ENCODE measurements at places on chromosomes 12 and 14.

- DNase-seq, result no peak
Measured at GRCh38 chr14:50944647-50945413, 547 bp upstream of the PYGL start.

- DNase-seq, result no peak
Measured at GRCh38 chr14:89089330-89089729, 264.9 kb downstream of the TTC8 start.

GRCh38 chr12:125399489-125399888, 334.3 kb downstream of the AACS start:
- DNase-seq, result no peak

GRCh38 chr12:4268329-4269181, 5.0 kb upstream of the CCND2 start:
- DNase-seq, result no peak

DNA sequence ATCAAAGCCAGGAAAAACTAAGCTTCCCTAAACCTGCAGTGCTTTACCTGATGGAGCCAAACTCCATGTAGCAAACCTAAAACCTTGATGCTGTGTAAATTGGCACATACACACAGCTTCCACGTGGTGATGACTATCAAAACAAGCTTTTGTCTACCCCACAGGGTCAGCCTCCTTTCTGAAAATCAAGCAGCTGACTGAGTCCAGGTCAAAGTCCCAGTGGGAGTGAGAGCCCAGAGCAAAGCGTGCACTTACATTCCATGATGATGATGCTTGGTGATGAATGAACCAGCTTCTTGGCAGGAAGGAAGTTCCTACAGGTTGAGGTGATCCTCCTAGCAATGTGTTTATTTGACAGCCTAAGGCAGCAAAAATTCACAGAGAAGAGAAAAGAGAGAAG, 630.0 kb upstream of the TBX3 start:
- no peak for DNase-seq

GRCh38 chr12:70321191-70321590, 44.9 kb upstream of the KCNMB4 start:
- no peak for DNase-seq

DNA sequence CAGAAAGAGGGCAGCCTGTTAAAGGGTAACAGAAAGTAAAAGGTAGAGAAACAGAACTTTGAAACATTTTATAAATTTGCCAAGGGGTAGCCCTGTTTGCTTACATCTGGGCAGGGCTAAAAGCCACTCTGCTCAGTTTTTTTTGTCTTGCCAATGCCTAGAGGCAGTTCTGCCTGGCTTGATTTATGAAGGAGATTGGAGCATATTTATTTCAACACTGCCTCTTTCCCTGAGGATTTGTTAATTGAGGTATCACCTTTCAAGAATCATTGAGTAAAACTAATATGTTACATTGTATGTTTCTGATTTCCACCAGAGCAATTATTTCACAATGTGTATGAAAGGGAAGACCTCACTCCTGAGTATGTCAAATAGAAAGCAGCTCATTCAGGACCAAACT, 160.8 kb downstream of the GXYLT1 start:
- DNase-seq, result no peak

GRCh38 chr12:115672086-115672485, 605.4 kb downstream of the MED13L start:
- DNase-seq, result no peak

DNA sequence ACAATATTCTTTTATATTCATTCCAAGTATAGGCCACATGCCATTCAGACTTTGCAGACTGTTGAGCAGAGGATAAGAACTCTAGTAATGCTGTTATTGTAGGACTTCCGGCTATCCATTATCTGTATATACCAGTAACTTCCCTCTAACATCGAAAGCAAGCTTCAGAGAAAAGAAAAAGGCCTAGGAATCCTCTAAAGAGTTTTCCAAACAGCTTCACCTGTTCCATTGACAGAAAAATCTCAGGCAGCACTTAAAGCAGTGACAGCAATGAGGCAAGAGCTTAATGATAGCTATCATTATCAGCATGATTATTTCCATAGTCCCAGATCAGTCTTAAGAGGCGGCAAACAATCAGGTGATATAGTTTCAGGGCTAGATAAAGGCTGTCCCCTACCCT, 1.8 kb downstream of the CPNE8 start:
- no peak for DNase-seq

DNA sequence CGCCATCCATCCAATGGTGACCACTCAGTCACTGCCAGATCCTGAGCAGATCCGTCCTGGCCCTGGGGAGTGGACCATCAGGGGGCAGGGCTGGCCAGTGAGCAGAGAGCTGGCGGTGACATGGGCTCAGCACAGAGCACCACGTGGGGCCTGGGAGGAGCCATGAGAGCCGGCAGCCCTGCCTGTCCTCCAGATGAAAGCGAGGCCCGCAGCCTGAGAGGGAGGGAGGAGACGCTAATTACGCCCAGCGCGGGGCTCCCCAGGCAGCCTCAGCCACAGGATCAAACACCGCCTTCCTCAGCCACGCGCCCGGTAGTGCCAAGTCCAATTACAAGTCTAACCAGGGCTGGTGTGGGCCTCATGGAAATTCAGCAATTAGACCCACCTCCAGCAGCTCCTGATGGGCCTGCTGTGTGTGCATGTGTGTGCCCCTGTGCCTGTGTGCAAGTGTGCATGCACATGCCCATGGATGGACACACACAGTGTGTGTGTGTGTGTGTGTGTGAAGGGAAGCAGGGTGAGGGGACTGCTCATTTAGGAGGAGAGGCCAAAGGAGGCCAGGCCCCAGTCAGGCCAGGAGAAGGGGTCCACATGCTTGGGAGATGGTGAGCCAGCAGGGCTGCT, 68.0 kb downstream of the KIF26A start:
- DNase-seq, result no peak

DNA sequence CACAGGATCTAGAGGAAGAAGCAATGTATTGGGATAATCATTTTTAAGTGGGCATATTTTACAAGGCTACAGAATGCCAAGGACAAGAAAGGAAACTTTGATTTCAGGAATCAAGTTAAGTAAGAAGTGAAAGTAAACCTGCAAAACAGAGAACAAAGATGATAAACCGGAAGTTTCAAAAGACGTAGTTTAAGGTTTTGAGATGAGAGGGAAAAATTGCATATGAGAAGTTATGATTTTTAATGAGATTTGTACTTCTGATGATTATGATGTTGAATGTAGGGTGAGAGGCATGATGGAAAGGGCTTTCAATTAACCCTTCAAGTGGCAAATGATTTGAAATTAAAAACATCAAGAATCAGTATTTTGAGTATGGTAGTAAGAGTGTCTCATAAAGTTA, 134.9 kb downstream of the CAPZA3 start:
- DNase-seq, result no peak

- DNase-seq, result no peak
Measured at GRCh38 chr14:74524076-74524811, 30.7 kb downstream of the ISCA2 start.

DNA sequence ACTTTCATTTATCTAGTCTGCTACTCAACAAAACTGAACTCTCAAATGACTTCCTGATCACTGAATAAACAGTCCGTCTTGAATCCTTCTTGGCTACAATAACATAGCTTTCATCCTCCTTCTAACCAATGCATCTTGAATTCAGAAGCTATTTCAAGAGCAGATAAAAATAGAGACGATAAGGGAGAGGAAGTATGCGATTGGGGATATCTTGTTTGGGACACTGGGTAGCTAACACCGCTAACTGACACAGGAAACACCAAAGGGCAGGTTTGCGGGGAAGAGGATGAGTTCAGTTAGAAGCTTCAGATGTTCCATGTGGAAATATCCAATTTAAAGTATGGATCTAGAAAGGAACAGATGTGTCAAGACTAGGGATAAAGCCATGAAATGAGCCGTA, 102.5 kb downstream of the SLC41A2 start:
- DNase-seq, result no peak

- no peak for DNase-seq
Measured at GRCh38 chr12:33724867-33725266, 285.2 kb upstream of the SYT10 start.

- DNase-seq, result no peak
Measured at GRCh38 chr12:118035190-118036041, 18.9 kb downstream of the RFC5 start.

DNA sequence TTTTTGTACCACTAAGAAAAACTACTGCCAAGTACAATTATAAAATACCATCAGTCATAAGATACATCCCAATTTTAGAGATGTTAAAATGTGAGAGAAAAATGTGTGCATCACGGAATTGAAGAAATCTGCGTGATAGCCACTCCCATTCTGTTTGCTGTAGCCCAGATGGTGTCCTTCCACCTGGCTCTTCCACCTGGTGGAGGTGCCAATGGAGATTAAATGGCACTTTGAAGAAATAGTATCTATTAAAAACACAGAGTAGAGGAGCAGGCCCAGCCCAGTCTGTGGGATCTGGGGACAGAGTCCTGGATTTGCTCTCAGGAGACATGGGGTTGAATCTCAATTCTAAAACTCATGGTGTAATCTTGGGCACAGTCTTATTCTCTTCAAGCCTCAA, 35.5 kb downstream of the TSPAN11 start:
- DNase-seq, result no peak

DNA sequence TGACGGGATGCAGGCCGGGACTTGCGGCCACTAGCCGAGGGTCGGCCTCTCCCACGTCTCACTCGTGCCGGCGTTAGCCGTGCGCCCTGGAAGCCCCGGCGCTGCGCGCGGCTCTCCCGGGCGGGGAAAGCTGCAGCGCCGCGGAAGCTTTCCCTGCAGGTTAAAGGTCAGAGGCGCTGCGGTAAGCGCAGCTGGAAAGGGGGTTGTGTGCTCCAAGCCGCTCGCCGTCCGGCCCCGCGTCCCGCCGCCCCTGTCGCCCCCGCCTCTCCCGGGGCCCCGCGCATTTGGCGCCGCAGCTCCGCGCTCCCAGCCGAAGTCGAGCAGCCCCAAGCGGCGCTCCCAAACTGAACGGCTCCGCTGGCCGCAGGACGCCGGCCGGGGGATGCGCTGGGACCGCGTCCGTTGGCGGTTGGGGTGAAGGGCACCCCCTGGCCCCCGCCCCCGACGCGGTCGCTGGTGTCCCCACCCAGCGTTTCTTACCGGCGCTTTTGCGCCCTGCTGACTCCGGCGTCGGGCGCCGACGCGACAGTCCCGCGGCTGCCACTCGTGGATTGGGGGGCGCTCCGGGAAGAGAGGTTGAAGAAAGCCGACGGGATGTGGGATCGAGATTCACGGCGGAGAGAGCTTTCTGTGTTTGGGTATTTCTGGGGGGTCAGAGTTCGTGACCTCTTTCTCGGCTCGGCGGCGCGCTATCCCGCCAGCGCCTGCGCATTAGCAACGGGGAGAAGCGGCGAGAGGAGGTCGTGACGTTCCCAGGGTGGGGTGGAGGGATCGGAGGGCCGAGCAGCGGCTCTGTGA, at the start of gene NR2C1:
Gene NR2C1 (minus strand): TSS at position 719 of the 798 bp plus-strand sequence. CDS start 6,234 bp downstream, outside the sequence.
- DNase-seq, result peak; percentile 92

DNA sequence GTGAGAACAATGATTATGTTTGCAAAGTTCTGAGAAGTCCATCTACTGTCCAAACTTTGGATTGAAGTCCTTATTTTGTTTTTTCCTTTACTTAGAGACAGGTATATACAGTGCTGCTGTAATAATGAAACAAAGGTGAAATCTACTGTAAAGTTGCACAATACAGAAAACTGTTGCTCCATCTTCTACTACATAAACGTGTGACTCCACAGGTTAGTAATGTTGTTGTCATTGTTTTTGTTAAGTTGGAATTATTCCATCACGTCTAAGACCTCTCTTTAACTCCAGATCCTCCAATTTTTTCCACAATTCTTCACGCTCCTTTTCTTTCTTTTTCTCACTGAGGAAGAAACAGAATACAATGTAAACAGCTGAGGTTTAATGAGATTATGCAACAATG, 57.0 kb upstream of the GPHB5 start:
- DNase-seq, result no peak

GRCh38 chr12:120249266-120249874, 16.2 kb downstream of the PXN start:
- DNase-seq, result no peak

DNA sequence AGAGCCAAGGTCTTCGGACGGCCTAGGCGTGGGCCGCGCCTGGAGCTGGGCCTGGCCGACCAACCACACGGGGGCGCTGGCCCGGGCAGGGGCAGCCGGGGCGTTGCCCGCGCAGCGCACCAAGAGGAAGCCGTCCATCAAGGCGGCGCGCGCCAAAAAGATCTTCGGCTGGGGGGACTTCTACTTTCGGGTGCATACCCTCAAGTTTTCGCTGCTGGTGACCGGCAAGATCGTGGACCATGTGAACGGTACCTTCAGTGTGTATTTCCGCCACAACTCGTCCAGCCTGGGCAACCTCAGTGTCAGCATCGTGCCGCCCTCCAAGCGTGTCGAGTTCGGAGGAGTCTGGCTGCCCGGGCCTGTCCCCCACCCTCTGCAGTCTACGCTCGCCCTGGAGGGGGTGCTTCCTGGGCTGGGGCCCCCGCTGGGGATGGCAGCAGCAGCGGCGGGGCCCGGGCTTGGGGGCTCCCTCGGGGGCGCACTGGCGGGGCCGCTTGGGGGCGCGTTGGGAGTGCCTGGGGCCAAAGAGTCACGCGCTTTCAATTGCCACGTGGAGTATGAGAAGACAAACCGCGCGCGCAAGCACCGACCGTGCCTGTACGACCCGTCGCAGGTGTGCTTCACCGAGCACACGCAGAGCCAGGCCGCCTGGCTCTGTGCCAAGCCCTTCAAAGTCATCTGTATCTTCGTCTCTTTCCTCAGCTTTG, 4.4 kb upstream of the SHMT2 start:
- no peak for DNase-seq

GRCh38 chr14:46747001-46747652, 95.5 kb upstream of the RPL10L start:
- DNase-seq, result no peak

GRCh38 chr12:6200256-6201212, at the start of gene CD9:
Gene CD9, plus strand, starts transcription at chr12:6200400. Its CDS starts 100 bp downstream, at chr12:6200500.
- DNase-seq, result no peak

DNA sequence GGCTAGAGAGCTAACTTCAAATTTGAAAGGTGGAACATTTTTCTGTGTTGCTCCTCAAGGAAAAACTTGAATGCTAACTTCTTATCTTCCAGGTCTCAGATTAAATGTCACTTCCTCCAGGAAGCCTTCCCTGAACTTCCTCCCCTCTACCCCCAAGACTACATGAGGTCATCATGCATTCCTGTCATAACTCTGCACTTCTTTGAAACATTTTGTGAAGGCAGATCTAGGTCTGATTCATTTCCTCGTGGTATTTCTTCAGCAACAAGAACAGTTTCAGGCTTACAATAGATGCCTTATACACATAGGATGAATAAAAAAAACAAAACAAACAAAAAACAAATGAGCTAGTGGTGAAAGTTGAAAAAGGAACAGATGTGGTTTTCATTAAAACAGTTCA, 97.1 kb upstream of the SRRM4 start:
- no peak for DNase-seq

- DNase-seq, result no peak
Measured at GRCh38 chr14:20624495-20625070, 16.9 kb downstream of the OR6S1 start.

Measured in amniotic stem cell (primary cell).